NCI-H2107 (cell line): ENCODE measurements at places on chromosomes 3 and 15.

DNA sequence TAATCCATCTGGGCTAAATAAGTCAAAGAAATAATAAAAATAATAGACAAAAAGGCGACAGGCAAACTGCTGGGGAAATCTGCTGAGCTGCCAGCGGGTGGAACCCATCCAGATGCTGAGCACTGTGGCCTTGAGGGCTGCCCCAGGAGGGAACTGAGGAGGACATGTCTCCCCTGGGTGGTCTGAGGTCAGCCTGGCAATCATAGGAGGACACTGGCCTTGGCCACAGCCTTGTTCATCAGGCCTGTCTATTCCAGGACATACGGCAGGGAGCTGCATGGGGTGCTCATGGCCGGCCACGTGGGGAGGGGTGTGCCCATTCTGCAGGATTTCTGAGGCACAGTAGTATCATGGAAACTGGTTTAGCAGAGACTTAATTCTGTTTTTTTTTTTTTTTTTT is 21.5 kb upstream of the SNRPA1 start:
- DNase-seq = no peak

DNA sequence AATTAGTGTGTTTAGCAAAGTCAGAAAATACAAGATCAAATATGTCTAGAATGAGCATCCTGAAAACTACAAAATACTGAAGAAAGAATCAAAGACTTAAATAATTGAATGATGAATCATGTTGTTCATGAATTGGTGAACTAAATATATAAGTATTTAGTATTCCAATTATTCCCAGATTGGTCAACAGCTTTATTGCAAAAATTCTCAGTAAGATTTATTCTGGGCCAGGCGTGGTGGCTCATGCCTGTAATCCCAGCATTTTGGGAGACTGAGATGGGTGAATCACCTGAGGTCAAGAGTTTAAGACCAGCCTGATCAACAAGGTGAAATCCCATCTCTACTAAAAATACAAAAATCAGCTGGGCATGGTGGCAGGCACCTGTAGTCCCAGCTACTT is 250.0 kb upstream of the NECTIN3 start:
- DNase-seq = no peak

- no peak for DNase-seq
Measured at GRCh38 chr3:195899701-195900435, 8.5 kb downstream of the TNK2 start.

DNA sequence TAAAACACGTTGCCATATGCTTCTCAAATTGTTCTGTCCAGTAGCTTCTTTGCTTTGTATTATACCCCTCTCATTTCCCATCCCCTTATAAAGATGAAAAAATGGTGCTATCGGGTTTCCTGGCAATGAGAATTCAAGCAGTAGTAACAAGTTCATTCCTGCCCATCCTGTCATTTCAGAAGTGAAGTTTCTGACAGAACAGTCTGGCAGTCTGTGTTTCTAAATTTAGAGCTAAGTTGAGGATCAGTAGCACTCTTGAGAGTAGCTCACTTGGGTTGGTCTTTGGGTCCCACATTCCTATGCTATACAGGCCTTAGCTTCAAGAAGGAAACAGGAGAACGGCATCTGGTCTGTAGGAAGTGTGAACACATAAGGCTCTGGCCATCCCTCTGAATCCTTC is 134.6 kb downstream of the GHSR start:
- DNase-seq = no peak

DNA sequence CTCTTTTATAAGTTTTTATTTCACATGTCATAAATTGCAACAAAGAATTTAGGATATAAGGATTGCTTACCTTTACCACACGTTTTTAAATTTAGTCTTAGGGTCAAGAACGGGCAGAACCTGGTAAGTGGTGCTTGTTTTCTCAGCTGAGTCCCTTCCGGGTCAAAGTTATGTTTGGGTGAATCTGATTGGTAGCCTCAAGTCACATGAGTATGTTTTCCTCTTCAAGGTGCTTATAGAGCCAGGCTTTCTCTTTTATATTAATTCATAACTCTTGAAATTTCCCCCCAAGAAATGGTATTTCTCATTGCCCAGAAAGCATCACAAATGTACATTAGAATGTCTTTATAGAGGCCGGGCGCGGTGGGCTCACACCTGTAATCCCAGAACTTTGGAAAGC is 415.7 kb upstream of the ROBO2 start:
- DNase-seq = no peak

- DNase-seq = no peak
Measured at GRCh38 chr15:50256188-50257041, 9.1 kb downstream of the HDC start.

DNA sequence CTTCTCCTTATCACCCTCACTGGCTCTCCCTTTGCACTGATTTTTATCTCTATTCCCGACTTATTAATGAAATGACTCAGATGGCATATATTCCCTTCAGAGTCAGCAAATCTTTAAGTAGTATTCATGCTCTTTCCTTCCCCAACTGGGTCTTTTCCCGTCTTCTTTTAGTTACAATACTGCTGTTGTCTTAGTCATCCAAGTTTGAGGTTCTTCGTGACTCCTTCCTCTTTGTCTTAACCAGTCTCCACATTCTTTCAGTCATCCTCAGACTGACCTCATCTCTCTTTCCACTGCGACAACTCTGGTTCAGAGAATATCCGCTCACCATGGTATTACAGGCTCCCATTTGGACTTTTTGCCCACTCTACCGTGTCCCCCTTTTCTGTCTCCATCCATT is 12.4 kb downstream of the WDR5B start:
- DNase-seq = no peak

DNA sequence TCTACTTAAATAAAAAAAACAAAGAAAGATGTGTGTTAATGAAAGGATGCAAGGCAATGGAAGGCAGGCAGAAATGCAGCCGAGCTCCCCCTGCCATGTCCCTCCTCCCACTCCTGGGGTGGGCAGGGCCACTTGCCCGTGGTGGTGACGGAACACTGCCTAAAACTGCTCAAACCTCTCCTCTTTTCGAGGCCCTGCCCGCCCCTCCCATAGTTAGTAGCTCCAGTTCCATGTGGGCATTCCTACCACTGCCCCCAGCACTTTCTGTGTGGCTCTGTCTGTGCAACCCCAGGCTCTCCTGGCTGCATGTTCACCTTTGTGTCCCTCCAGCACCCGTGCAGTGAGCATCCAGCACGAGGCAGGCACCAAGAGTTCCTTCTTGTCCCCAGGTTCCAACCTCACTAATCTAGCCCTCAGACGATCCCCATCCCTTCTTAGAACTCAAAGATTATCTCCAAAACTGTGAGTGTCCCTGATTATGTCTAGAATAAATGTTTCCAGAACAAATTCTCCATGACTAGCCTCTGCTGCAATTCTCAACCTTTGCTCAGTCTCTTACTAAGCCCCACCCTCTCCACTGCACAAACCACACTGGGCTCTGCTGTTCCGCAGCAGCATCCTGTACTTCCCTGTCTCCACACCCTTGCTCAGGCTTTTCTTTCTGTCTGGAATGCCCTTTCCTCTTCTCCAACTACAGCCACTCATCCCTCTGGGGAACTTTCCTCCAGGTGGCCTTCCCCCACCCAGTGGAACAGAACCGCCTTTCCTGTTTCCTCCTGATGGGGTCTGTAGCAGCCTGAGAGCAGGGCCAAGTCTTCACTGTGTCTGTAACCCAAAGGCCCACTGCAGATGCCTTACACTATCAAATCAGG is 32.6 kb upstream of the SPTBN5 start:
- DNase-seq = no peak

- DNase-seq = no peak
Measured at GRCh38 chr3:78804251-78805037, 963.4 kb downstream of the ROBO1 start.

DNA sequence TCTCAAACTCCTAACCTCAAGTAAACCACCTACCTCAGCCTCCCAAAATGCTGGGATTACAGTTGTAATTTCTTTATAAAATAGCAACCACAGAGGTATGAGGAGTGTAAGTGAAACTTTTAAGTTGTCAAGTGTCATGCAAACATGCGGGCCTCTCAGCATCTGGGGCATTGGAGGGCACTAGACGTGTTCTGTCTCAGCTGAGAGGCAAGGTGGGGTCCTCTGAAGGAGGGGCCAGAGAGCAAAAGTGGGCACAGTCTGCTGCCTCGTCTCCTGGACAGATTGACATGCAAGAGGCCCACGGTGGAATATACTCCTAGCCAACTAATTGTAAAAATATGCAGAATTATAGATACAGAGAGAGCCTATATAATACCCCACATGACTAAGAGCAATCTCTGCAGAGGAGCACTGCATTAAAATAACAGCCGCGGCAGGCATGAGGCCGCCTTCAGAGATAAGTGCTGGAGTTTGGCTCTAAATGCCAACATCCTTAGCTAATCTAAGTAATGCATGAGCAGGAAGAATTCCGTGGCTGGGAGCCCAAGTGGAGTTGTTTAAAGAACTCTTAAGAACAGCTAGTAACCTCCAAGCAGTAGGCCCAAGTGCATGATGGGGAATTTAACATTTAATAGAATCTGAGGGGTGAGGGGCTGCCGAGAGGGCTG is 87.8 kb upstream of the RNU6-1 start:
- no peak for DNase-seq

DNA sequence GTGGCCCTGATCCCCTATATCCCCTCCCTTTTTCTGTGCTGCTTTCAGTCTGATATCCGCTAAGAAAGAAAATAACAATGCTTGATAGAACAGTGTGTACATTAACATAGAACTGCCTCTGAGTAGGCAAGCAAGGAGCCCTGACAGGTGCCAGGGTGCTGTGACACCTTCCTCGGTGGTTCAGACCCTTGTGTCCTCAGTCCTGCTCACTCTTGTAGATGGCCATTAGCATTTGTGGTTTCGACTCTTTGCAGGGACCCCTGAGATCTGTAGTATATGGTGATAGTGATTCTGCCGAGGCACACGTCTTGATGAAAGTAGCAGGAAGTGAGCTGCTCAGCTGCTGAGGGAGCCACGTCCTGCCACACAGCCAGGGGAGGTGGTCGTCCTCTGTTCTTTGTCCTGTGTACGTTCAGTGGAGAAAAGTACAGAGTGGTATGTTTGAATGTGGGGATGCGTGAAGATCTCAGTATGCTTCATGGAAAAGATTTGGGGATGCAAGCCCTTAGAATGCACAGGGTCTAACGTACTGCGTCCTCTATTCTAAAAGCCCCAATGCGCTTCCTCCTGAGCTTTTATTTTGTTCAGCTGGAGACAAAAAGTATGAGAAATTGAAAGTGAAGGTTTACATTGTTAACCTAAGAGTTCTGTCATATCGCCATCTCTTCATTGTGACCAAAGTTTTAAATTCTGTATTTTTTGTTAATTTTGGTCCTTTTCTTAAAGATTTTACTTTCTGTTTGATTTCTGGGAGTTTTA is 35.4 kb downstream of the PXYLP1 start:
- DNase-seq = no peak

DNA sequence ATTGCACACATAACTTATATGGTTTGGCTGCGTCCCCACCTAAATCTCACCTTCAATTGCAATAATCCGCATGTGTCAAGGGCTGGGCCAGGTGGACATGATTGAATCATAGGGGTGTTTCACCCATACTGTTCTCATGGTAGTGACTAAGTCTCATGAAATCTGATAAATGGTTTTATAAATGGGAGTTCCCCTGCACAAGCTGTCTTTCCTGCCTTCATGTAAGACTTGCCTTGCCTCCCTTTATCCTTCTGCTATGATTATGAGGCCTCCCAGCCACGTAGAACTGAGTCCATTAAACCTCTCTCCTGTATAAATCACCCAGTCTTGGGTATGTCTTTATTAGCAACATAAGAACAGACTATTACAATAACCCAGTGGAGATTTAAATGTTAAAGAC is 653.9 kb downstream of the ROBO1 start:
- no peak for DNase-seq

- no peak for DNase-seq
Measured at GRCh38 chr3:46096781-46097180, 69.5 kb upstream of the XCR1 start.

- no peak for DNase-seq
Measured at GRCh38 chr15:41520636-41521035, 7.0 kb upstream of the LTK start.

DNA sequence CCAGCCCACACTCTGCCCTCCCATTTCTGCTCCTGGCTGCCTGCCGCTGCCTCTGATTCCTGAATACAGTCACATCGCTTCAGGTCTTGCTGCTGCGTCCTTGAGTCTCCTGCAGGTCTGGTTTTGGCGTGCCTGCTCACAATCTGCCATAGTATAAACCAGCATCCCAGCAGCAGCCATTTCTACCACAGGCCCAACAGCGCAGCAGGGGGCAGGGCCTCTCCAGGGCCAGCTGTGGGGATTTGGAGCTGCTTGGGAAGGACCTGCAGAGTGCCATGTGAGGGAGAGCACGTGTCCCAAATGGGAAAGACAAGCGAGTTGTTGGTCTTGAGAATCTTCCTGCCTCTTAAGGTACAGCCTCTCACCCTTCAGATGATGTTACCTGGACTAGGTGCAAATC is 398.3 kb upstream of the PPP2R3A start:
- DNase-seq = no peak

DNA sequence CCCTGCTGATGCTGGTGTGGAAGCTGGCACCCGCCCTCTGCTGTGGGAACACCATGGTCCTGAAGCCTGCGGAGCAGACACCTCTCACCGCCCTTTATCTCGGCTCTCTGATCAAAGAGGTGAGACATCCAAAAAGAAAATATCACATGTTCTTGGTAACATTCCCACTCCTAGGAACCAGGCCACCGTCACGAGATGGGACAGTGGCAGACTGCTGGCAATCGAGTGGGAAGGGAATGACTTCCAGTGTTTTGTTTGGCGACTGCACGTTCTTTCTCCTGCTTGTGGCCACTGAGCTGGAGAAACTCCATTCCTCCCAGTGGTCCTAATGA is 14.3 kb downstream of the ALDH1A3 start:
- no peak for DNase-seq

GRCh38 chr3:165339753-165340152 is 143.6 kb upstream of the SLITRK3 start:
- no peak for DNase-seq

- no peak for DNase-seq
Measured at GRCh38 chr15:42608752-42609488, 33.5 kb downstream of the STARD9 start.

- DNase-seq = no peak
Measured at GRCh38 chr3:191952609-191953008, 491.6 kb downstream of the PYDC2 start.

DNA sequence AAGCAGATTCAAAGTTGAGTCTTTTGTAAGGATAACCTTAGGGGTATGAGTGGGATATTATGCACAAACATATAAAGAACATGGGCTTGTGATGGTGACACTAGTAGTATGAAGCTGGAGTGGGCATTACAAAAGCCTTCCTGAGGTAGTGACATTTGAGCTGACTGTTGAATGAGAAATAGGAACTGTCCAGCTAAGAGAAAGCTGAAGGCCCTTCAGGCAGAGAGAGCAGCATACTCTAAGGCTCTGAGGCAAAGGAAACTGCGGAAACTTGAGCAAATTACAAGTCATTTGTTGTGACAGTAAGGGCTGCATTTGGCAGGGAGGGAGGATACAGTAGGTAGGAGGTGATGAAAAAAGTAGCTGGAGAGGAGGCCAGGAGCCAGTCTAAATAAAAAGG is 190.7 kb upstream of the CD96 start:
- DNase-seq = no peak

- no peak for DNase-seq
Measured at GRCh38 chr3:119608405-119609000, 10.8 kb downstream of the PLA1A start.

DNA sequence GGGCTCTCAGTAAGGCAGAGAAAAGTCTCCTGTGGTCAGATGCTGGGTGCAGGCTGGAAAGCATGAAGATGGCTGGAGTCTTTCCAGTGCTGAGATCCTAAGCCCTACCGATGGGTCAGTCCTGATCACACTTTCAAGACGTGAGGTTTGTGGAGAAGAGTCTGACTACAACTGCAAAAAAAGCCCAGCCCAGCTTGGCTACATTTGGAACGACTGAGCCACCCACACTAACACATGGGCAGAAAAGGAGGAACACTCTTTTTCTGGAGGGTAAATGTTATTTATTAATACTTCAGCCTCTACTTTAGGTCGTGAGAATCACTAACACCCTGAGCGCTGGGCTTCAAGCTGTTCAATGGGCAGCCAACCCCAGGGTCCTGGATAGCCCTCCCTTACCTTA is 22.0 kb upstream of the C3orf22 start:
- DNase-seq = no peak
